ENCODE measurements at places on chromosomes 1 and 21.

DNA sequence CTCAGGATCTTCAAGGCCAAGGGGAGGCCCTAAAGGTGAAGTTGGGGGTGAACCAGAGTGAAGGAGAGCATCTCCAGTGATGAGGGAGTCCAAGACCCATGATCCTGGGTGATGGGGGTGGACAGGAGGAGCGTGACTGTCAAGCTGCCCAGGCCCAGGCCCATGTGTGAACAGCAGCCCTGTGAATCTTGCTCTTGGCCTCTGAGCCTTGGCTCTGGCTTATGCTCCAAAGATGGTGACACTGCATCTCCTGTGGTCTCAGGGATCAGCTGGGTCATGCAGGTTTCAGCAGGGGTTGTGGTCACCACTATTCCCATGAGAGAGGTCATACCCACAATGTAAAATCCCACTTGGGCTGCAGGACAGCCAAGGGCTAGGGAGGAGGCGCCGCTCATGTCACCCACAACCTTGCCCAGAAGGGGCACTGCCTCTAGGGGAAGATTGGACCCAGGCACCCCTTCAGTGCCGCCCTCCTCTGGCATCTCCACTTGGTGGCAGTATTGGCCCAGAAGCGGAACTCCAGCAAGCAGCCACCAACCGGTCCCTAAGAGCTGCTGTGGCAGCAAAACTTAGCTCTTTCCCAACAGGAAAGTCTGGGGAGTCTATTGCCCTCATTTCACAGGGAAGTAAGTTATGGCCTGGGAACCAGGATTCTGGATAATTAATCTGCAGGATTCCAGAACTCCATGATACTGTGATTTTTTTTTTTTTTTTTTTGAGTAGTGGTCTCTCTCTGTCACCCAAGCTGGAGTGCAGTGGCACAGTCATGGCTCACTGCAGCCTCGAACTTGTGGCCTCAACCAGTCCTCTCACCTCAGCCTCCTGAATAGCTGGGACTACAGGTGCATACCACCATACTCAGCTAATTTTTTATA is 7.5 kb upstream of the WNT3A start:
- DNase-seq: peak; percentile 75

- no peak for DNase-seq
Observed at GRCh38 chr1:190205713-190206112, 272.0 kb downstream of the BRINP3 start.

DNA sequence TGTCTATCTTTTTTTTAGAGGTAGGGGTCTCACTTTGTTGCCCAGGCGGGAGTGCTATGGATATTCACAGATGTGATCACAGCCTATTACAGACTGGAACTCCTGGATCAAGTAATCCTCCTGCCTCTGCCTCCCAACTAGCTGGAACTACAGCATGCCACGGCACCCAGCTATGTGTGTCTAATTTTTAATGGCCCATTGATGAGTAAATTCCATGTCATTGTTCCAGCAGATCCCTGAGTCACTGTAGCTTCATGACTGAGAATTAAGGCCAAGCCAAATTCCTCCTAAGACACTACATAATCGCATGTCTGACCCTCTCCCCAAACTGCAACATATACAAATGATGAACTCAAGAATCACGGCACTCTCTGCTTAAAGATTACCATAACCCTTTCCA is 84.2 kb upstream of the RGS2 start:
- no peak for DNase-seq

DNA sequence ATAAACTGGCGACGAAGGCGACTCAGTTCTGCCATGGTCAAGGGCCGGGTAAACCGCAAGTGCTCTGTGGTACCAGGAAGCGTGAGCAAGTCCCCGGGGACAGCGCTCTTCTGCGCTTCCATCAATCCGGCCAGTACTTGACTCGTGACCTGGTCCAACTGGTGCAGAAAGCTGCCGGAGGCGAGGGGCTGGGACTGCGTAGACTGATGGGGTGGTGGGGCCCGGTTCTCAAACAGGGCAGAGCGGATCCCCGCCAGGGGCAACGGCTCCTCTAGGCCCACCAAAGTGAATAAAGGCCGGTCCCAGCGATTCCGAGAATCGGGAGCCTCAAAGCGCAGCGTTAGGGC is 852 bp downstream of the KTI12 start:
- DNase-seq: peak; percentile 13

DNA sequence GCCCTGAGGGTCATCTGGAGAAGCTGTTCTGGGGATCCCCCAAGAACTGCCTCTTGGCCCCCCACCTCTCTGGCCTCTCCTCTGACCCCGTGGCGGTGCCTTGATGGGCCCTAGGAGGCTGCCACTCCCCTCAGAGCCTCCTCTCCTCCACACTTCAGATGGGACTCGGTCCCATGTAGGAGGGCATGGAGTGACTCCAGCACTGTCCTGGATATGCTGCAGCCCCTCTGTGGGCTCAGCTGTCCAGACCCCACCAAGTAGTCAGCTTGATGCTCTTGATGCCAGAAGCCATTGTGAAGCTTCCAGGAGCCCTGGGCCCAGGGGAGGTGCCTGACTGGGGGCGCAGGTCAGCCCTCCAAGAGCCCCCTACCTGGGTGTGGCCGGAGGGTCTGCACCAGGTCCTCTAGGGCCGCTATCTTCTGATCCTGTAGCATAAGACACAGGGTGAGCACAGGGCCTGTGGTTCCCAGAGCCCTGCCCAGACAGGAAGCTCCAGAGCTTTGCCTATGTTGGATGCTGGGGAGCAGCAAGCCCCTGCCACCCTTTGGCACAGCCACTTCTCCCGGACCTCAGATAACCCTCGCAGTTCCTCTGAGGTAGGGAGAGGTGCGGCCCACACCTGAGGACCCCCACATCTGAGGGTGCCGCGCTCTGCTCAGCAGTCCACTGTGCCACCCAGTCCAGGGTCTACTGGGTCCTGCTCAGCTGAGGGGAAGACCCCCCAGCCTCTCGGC is 9.2 kb downstream of the UBXN11 start:
- DNase-seq: no peak

- no peak for DNase-seq
Observed at GRCh38 chr21:45339421-45340402, 52.0 kb upstream of the POFUT2 start.

- DNase-seq: no peak
Observed at GRCh38 chr1:219763321-219763720, 150.4 kb upstream of the ZC3H11B start.

GRCh38 chr1:150552128-150552910 is 3.1 kb downstream of the ADAMTSL4 start:
- DNase-seq: no peak

- DNase-seq: no peak
Observed at GRCh38 chr1:115440733-115441132, 102.7 kb upstream of the NGF start.

DNA sequence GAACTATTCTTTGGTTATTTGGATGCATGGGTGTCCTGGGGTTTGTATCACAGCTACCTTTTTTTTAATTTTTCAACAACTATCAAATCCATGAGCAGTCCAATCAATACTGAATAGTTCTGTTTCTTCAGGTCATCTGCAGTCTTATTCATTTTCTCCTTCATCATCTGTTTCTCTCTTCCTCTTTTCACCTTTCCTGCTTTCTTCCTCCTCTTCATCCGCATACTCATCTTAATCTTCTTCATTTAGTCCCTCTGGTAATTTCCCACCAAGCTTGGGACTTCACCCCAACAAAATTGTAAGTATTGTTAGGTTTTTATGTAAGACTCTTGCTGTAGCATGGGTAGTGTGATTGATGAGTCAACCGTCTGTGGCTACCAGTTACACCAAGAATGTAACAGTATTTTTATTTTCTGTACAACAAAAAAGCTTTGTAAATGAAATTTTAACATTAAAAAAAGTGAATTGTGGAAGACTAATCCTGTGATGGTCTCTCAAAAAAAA is 184.1 kb upstream of the RNPC3 start:
- DNase-seq: no peak

DNA sequence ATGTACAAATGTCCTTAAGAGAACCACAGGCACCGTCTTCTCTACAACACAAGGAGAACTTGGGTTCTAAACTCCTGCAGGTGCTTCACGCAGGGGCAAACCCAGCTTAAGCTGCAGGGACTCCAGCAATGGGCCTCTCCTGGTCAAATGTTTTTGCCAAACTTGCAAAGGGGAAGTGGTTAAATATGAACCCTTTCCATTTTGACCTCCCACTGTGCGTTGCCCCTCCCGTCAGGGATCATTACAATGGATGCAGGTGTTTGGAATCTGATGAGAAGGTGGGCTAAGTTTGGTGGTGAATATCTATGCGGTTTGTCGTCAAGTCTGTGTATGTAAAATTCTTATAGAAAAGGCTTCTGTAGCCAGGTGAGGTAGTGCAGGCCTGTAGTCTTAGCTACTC is 29.1 kb upstream of the SLC25A33 start:
- no peak for DNase-seq

All from CD4-positive, alpha-beta T cell treated with Interleukin-4 for 1 hour (primary cell).